ENCODE measurements at places on chromosomes 5 and 9. TPM values are rescaled to one million over a fixed set of nuclear protein-coding genes. Genes with fewer than 3 reads are reported as not detected.

Gene RNF130
- 77.0 TPM for polyA plus RNA-seq

Gene NTNG2
- polyA plus RNA-seq = 0.36 TPM

Gene PCDHA4
- 0.49 TPM for polyA plus RNA-seq

Gene PCA3
- 0.38 TPM for polyA plus RNA-seq

Gene FBP2
- polyA plus RNA-seq = 0.08 TPM

Gene ARSI
- 3.5 TPM for polyA plus RNA-seq

Gene EQTN
- 0.39 TPM for polyA plus RNA-seq

Gene MYOZ3
- polyA plus RNA-seq = 6.3 TPM

Measured in left renal cortex interstitium (tissue), 4 donors.